ENCODE measurements at places on chromosomes 11 and 22. TPM values are rescaled to one million over a fixed set of nuclear protein-coding genes. Genes with fewer than 3 reads are reported as not detected.
A peak's percentile ranks its signal among the peaks of the same experiment; 100 is the strongest.

Gene FERMT3
- total RNA-seq, result 17.9 TPM

Gene RBMXL2
- not detected for total RNA-seq

Gene SHANK2
- total RNA-seq, result 126 TPM

Gene RIMBP3B
- total RNA-seq, result not detected

Gene GLYAT
- total RNA-seq, result not detected

DNA sequence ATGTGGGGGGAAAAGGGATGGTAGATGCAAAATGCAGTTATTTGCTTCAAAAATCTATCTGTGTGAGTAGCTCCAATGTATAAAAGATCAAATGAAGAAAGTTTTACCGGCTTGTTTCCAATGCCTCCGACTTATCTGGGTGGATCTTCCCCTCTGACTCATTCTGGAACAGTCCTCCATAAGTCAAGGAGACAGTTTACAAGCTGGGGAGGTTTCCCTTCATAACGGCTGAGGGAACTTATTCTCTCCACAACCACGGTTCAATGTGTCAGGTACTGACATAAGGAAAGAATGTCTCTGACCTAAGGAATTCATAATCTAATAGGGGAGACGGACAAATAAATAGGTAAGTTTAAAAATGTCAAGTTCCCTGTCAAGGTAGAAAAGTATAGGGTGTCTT, 49.7 kb upstream of the BIRC3 start:
- H3K4me1 ChIP-seq, result peaks cover 9% of the 10 kb centered on the region
- H3K4me3 ChIP-seq, result no peak overlapping the region
- H3K36me3 ChIP-seq, result no peaks in the 10 kb centered on the region
- H3K27ac ChIP-seq, result peak overlapping the region; percentile 70
- no peaks in the 10 kb centered on the region for H3K27me3 ChIP-seq
- no peak for DNase-seq

- H3K27ac ChIP-seq, result no peak overlapping the region
- H3K4me3 ChIP-seq, result no peak overlapping the region
- DNase-seq, result peak; percentile 65
- H3K27me3 ChIP-seq, result no peaks in the 10 kb centered on the region
Measured at GRCh38 chr11:121467965-121468364, 15.2 kb upstream of the SORL1-AS1 start.

- H3K4me1 ChIP-seq, result peaks cover 17% of the 10 kb centered on the region
- H3K36me3 ChIP-seq, result peaks cover 6% of the 10 kb centered on the region
- H3K27me3 ChIP-seq, result peaks cover 33% of the 10 kb centered on the region
- peak overlapping the region; percentile 88 for H3K27ac ChIP-seq
- H3K4me3 ChIP-seq, result peak overlapping the region; percentile 42
- no peak for DNase-seq
Measured at GRCh38 chr11:118263112-118263511, 985 bp downstream of the MPZL2 start.

DNA sequence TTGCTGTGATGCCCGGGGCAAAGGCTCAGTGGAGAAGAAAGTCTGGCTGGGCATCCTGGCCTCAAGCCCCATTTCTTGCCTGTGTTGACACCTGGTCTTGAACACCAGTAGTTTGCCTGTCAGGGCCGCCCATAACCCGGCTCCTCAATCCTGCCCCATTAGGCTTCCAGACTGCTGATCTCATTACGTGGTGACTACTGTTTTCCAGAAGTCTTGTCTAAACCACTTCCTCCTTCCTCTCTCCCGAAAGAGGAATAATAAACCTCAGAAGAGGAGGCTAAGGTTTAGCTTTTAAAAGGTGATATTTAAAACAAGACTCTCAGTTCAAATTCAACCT, 97.7 kb downstream of the CD44 start:
- DNase-seq, result no peak
- H3K36me3 ChIP-seq, result no peaks in the 10 kb centered on the region
- peaks cover 45% of the 10 kb centered on the region for H3K4me1 ChIP-seq
- H3K27ac ChIP-seq, result peak overlapping the region; percentile 16

- no peak overlapping the region for H3K4me3 ChIP-seq
- no peaks in the 10 kb centered on the region for H3K27me3 ChIP-seq
- no peaks in the 10 kb centered on the region for H3K36me3 ChIP-seq
- H3K27ac ChIP-seq, result peak overlapping the region; percentile 30
Measured at GRCh38 chr11:9601037-9601875, 27.8 kb downstream of the WEE1 start.

GRCh38 chr11:56842814-56843794, 94.6 kb upstream of the OR9G4 start:
- H3K27me3 ChIP-seq, result no peaks in the 10 kb centered on the region
- no peaks in the 10 kb centered on the region for H3K4me1 ChIP-seq
- no peak for DNase-seq
- H3K27ac ChIP-seq, result no peak overlapping the region
- no peaks in the 10 kb centered on the region for H3K36me3 ChIP-seq

DNA sequence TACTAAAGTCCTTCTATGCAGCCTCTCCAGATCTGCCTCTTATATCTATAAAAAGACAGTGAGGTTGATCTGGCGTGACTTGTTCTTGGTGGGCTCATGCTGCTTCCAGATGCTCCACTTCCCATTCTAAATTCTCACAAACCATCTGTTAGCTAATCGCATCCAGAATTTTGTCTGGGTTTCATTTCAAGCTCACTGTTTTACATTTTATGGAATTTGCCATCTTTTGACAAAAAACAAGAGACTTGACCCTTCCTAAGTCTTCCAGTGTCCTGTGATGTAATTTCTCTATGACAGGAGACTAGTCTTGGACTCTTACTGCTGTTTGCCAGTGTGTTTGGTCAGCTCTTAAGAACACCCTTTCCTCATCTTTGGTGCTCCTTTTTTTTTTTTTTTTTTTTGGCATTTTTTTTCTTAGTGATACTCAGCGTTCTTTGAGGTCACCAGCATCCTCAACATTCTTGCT, 23.0 kb downstream of the CRKL start:
- DNase-seq, result no peak
- peaks cover 84% of the 10 kb centered on the region for H3K4me1 ChIP-seq
- H3K4me3 ChIP-seq, result no peak overlapping the region

All from stomach (tissue), 19 donors.